Astrocyte of the spinal cord (primary cell): ENCODE measurements at places on chromosomes 5 and 9.

GRCh38 chr5:128118214-128118613 is 34.6 kb downstream of the SLC12A2 start:
- no peak for DNase-seq

- peak; percentile 73 for DNase-seq
Observed at GRCh38 chr5:131536211-131536826, 98.7 kb downstream of the RAPGEF6 start.

DNA sequence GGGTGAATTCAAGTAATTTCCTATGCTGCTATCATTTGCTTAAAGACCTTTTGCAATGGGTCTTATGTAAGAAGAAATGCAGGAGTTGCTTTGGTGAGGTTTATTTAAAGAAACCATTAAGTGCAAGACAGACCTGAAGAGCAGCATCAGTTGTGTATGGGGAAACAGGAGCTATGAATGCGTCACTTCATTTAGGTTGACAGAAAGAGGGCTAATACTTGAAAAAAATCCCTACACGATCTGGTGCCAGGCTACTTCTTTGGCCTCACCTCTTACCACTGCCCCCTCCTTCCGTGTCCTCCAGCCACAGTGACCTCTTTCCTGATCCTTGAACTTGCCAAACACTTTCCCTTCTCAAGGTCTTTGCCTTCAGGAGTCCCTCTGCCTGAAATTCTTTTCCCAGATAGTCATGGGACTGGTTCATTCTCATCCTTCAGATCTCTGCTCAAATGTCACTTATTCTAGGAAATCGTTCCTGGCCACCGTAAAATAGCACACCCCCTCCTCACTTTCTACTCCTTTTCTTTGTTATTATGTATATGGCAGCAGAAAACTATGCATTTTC is 1.4 kb upstream of the JAK2 start:
- DNase-seq = no peak

DNA sequence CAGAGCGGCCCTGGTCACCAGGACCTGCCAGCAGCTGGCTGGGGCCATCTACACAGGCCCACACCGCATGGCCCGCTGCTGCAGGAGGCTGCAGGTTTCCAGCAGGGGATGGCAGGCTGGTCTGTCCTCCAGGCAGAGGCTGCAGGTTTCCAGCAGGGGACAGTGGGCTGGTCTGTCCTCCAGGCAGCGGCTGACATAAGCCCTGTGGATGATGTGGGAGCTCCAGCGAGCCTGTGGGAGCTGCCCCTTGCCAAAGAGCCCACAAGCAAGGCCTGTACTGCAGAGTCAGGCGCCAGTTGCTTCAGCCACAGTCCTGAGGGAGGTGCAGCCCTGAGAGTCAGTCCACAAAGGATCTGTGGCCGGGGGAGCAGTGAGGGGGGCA is 18.5 kb downstream of the TPPP start:
- no peak for DNase-seq

DNA sequence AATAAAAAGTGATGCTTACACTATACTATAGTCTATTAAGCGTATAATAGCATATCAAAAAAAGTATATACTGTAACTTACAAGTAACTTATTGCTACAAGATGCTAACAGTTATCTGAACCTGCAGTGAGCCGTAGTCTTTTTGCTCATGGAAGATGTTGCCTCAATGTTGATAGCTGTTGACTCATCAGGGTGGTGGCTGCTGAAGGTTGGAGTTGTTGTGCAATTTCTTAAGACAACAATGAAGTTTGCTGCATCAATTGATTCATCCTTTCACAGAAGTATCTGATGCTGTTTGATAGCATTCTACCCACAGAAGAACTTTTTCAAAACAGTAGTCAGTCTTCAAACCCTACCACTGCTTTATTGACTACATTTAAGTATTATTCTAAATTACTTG is 7.8 kb upstream of the C9orf40 start:
- DNase-seq = peak; percentile 42

- DNase-seq = no peak
Observed at GRCh38 chr9:34250721-34251120, 71.9 kb downstream of the UBAP1 start.

- DNase-seq = peak; percentile 96
Observed at GRCh38 chr9:116234081-116234480, 80.5 kb downstream of the PAPPA start.

- DNase-seq = peak; percentile 40
Observed at GRCh38 chr5:142253938-142254337, 70.9 kb downstream of the SPRY4 start.

GRCh38 chr5:115209279-115209678 is 39.6 kb upstream of the TRIM36 start:
- no peak for DNase-seq

- DNase-seq = no peak
Observed at GRCh38 chr9:89765211-89765946, 160.6 kb downstream of the GADD45G start.

GRCh38 chr9:5800969-5801738 is 31.8 kb downstream of the ERMP1 start:
- no peak for DNase-seq
